ENCODE measurements at places on chromosomes 16 and 17.

GRCh38 chr16:15606518-15607220, 36.3 kb downstream of the MARF1 start:
- DNase-seq, result no peak

GRCh38 chr17:82047379-82047778, 4.2 kb downstream of the RFNG start:
- no peak for DNase-seq

DNA sequence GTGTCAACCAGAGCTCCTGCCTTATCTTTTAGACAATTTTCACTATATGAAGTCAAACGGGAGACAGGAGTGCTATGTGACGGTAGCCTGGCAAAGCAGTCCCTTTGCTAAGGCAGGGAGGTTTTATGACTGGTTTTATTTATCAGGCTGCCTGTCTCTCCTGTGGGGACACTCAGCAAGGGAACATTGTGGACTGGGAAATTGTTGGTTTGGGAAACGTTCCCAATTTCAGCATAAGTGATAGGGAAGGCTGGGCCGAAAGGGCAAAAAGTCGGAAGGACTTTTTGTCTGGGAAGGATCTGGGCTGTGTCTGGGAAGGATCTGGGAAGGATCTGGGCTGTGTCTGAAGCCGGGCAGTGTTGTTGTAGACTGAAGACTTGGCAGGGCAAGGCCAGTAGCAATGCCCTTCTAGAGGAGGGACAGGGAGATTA, 211.2 kb downstream of the PARN start:
- DNase-seq, result no peak

- no peak for DNase-seq
These were observed 1.0 kb upstream of the FBRS start for GRCh38 chr16:30656974-30657865.

- no peak for DNase-seq
These were observed 42.9 kb downstream of the AMFR start for GRCh38 chr16:56382459-56382858.

DNA sequence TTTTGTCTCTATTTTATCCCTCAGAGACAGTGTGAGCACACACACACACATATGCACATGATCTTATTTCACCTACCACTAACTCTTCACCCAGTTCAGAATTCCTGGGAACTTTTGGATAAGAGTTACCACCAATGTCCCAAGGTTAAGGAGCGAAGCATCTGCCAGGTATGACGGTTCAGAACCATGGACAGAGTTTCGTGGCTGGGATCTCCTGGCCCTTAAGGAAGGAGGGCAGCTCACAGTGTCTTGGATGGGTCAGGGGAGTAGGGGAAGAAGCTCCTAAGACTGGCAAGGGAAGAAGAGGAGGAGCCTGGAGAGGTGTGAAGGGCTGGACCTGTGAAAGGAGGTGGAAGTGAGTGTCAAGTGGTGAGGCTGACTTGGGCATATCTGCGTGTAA, 23.0 kb upstream of the TMEM132E start:
- no peak for DNase-seq

GRCh38 chr17:83064021-83064731, 15.2 kb upstream of the METRNL start:
- no peak for DNase-seq

GRCh38 chr17:65053354-65053881, 3.1 kb downstream of the GNA13 start:
- no peak for DNase-seq

GRCh38 chr17:41126412-41126811, 2.4 kb upstream of the KRTAP4-12 start:
- no peak for DNase-seq

DNA sequence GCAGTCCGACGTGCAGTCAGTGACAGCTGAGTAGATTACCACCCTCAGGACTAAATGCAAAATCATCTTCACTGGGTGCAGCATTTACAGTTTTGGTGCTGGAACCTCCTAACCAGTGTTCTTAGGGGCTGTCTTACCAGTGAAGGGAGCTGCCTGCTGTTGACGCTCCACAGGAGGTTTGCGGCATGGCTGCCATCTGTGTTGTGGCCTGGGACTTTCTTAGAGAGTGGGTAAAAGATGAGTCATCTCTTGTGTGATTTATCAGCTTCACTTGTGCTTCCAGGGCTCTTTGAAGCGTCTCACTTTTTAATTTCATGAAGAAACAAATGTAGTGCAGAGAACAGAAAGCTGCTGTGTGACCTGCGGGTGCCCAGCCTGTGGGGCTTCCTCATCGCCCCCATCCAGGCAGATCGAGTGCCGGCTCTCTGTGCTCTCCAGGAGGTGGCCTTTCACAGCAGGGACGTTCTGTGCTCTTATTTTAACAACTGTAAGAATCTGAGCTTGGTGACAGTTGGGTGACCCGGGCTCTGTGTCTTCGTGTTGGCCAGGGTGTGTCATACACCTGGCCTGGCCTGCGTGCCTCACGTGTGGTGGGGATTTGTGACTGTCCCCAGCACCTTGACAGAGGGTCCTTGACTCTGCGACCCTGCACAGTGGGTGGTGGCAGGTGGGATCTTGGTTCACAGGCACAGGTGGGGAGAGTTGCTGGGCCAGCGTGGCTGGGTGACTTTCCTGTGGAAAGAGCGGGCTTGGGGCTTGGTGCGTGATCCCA, 24.3 kb upstream of the ZNF750 start:
- peak; percentile 49 for DNase-seq

DNA sequence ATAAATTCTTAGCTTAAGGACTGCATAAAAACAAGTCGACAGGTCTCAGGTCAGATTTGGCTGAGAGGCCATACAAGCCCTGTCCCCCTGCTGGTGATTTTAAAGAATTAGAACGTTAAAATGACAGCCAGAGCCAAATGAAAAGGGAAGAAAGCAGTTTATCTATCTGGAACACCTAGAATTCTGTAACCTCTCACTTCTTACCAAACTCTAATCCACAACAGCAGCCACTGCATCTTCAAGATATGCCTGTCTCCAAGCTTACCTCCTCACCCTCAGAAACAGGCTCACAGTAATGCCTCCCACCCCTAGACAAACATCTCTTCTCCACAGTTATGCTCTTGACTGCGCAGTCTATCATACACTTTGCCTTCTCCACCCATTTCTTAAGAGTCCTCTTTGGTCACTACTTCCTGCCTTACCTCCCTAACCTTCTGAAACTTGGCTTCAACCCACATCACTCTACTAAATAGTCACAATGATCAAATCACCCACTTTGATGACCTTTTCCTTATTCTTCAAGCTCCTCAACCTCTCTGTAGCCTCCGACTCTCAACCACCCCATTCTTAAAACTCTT, 14.2 kb downstream of the ANKFY1 start:
- no peak for DNase-seq

DNA sequence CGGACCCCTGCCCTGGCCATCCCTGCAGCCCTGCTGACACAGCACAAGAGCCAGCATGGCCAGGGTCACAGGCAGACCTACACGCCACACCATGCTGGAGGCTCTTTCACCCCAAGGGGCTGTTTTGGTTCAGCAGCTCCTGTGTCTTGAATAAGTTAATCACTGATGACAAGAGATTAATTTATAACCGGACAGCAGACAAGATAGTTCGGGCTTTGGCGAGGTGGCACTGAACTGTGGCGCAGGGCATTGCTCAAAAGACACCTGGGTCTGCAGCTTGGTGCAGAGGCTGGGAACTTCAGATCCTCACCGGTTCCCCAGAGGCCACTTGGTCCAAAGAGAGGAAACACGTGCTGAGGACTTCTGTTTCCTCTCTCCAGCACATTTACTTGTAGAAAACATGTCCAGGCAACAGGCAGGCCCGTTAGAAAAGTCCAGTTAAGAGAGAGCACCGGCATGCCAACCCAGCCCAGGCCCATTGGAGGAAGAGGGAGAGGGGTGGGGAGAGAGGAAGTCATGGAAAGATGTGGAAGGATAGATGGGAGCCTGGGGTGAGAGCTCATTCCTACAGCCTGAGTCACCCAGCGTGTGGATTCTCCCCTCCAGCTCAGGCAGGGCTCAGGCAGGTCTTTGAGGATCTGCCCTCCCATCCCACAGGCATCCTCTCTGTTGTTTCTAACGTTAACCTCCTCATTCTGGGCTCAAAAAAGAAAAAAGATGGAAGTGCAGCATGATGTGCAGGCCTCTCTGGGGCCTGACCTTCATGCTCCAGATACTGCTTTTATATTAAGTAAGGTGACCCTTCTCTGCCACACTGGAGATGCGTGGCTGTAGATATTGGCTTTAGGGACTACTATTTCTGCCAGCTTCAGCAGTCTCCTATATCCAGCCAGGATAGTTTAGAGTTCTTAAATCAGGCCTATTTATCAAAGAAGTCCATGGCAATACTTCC, 80.0 kb upstream of the HNF1B start:
- peak; percentile 70 for DNase-seq

GRCh38 chr16:84291226-84291625, 3.5 kb upstream of the WFDC1 start:
- DNase-seq, result no peak

- no peak for DNase-seq
These were observed 147.8 kb downstream of the NTN1 start for GRCh38 chr17:9169116-9169515.

- no peak for DNase-seq
These were observed 33.4 kb upstream of the TBX2 start for GRCh38 chr17:61366076-61366714.

DNA sequence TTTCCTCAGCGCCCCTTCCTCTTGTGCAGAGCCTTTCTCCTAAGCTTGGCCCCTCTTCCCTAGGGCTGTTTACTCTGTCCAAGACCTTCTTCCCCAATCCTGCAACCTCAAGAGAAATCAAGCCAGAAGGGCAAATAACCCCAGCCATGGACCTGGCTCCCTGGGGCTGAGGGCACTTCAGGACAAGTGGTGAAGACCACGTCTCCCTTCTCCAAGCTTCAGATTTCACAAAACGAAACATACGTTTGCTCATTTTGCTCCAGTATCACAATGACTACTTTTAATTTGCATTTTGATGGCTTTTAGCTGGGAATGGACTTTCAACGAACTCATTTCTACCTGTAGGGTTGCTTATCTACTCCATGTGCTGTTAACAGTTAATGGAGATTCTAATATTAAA, 139.8 kb upstream of the CACNG5 start:
- no peak for DNase-seq

DNA sequence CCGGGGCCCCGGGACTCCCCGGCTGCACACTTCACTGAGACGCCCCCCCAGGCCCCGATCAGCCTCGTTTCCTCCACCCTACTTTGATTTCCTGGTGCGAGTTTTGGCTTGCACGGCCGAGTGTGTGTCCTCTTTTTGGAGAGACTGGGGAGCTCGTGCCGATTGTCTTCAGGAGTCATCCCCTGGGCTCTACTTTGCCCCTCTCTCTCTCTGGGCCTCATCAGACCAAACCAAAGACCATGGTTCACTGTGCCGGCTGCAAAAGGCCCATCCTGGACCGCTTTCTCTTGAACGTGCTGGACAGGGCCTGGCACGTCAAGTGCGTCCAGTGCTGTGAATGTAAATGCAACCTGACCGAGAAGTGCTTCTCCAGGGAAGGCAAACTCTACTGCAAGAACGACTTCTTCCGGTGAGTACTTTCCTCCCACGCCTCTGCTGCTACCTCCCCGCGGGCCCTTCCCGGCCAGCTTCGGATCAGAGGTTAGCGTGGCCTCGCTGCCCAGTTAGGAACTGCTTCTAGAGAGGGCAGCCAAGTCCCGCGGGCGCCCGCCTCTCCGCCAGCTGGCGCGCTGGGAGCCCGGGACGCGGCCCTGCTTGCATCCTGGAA, 787 bp downstream of the LHX1 start:
- DNase-seq, result no peak

DNA sequence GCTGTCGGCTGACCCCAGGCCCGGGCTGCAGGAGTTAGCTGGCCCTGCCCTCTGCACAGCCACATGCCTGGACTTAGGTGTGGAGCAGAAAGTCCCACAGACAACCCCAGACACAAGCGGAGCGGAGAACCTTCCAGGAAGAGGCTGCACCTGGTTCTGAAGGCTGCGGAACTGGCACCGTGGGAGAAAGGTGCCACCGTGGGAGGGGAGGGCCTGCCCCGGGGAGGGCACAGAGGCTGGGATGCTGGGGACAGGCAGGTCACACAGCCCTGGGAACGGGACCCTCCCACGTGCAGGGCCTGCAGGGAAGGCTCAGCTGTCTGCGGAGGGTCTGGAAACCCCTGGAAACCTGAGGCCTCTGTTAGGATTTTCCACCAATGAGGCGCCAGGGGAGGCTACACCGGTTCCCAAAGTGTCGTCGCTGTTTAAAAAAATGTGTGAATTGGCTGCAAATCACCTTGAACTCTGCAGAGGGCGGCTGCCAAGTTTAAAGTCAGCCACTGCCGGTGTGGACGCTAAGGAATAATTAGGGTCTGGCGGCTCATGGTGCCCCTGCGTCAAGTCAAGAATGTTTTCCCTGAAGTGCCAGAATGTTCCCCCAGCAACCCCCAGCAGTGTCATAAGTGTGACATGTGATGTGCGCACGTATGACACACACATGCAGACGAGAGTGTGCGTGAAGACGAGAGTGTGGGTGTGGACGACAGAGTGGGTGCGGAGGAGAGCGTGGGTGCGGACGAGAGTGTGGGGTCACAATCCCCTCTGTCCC, 50.9 kb upstream of the PABPN1L start:
- DNase-seq, result no peak

DNA sequence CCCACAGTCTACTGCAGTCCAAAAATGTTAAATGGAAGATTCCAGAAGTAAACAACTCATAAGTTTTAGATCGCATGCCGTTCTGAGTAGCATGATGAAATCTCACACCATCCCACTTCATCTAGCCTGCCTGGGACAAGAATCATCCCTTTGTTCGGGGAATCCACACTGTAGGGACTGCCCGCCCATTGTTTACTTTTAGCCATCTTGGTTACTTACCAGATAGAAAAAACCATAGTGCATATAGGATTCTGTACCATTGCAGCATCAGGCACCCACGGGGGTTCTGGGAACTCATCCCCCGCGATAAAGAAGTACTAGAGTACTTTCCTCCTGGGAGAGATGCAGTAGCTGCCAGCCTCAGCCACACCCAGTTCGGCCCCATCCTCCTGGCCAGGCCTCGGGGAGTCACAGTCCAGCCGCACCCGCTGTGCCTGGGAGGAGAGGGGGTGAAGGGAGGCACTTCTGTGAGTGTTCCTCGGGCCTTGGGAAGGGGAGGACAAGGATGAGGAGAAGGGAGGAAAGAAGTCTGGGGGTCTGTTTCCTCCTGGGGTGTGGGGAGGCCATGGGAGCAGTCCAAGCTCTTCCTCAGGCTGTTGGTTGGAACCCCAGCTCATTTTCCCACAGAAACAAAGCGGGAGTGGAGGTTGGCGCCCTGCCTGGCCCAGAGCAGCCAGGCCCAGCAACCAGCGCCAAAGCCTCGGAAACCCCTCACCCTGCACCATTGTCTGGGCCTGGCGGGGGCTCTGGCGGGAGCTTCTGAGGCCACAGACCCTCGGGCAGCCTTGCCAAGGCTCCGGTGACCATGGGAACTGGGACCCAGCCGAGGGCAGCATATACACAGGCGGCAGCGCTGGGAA, 8.9 kb downstream of the TRIM47 start:
- DNase-seq, result peak; percentile 53
